ENCODE measurements at places on chromosomes 4 and X.

DNA sequence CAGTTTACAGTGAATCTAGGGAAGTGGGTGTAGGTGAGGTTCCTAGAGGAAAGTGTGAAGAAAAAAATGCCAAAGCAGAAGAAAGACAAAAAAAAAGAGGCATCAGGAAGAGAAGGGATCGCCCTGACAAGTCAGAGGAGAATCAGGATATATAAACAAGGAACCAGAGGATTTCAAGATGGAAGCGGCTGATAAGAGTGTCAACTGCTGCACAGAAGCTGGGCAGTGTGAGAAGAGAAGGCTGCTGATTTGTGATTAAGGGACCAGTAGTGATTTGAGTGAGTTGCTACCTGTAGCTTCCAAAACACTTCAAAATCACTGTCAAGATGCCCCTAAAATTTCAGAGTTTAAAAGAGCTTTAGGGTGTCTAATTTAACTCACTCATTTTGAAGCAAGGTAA lies 258.2 kb downstream of the PPP3CA start:
- DNase-seq, result no peak

GRCh38 chr4:76219299-76220055 lies 5.9 kb upstream of the SCARB2 start:
- no peak for DNase-seq

DNA sequence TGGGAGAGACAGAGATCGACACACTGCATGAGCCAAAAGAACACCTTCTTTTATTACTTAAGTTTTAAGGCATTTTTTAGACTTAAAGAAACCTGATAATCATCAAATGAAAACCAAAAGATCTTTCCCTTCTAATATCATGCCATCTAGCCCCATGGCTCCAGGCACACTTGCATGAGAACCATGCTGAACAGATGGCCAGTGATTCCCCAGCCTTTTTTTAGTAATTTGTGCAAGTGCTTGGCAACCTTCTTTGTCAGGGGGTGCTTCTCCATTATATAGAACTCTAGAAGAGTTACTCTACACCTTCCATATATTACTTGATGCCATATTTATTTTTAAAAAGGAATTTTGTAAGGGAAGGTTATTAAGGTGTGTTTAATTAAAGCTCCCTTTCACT lies 182.2 kb upstream of the TEX13C start:
- DNase-seq, result no peak

GRCh38 chr4:113871080-113871479 lies 108.4 kb downstream of the ARSJ start:
- no peak for DNase-seq
